Right atrium auricular region (tissue), 2 donors: ENCODE measurements at places on chromosomes 5 and 9.
A peak's percentile ranks its signal among the peaks of the same experiment; 100 is the strongest.

GRCh38 chr5:154652746-154653417, 102.3 kb upstream of the LARP1 start:
- no peak overlapping the region for H3K27ac ChIP-seq
- no peak overlapping the region for H3K4me3 ChIP-seq
- no peak for DNase-seq
- H3K4me1 ChIP-seq, result no peaks in the 10 kb centered on the region

DNA sequence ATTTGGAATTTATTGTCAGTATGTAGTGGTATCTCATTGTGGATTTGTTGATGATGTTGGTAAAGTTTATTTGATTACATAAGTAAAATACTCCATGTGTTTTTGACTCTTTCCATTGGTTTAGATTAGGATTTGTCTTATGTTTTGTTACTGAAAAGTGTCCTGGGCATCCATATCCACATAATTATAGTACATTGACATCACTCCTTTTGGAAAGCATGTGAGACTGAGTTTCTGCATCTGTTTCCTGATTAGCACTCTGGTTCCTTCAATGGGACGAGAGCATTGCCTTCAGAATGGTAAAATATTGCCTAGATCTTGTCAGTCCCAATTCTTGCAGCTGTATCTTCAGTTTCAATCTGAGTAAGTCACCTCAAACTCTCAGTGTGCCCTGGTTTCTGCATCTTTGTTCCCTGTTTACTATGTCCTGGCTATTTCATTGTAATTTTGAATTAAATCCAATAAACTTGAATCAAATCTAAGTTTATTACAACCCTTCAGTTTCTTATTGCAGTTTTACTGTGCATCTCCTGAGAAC, 128.1 kb downstream of the FBXO38 start:
- no peak overlapping the region for H3K27ac ChIP-seq
- no peaks in the 10 kb centered on the region for H3K4me1 ChIP-seq
- H3K4me3 ChIP-seq, result no peak overlapping the region
- no peaks in the 10 kb centered on the region for H3K27me3 ChIP-seq

- H3K36me3 ChIP-seq, result no peaks in the 10 kb centered on the region
- no peaks in the 10 kb centered on the region for H3K4me1 ChIP-seq
- no peak overlapping the region for H3K27ac ChIP-seq
- H3K4me3 ChIP-seq, result no peak overlapping the region
- DNase-seq, result no peak
- H3K27me3 ChIP-seq, result no peaks in the 10 kb centered on the region
Measured at GRCh38 chr5:115070737-115071136, 99.0 kb downstream of the TRIM36 start.

- H3K4me1 ChIP-seq, result no peaks in the 10 kb centered on the region
- no peak overlapping the region for H3K27ac ChIP-seq
- no peaks in the 10 kb centered on the region for H3K27me3 ChIP-seq
- no peak for DNase-seq
- H3K36me3 ChIP-seq, result no peaks in the 10 kb centered on the region
- H3K4me3 ChIP-seq, result no peak overlapping the region
Measured at GRCh38 chr5:84057211-84057610, 327.5 kb downstream of the EDIL3 start.

DNA sequence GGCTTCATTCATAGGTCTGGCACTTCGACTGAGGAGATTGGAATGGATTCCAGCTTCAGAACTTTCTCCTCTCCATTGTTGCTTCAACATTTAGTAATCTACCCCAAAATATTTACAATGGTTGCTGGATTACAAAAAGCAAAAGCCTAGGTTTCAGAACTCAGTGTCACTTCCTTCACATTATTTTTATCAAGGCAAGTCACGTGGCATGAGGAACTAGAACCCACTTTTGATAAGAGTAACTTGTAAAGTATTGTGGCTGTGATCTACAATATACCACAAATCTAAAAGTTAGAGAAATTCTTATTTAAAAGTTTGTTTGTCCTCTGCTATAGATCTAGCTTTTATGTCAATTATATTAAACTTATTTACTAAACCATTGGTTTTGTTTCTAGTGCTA, 39.7 kb upstream of the ANKDD1B start:
- no peak overlapping the region for H3K27ac ChIP-seq

DNA sequence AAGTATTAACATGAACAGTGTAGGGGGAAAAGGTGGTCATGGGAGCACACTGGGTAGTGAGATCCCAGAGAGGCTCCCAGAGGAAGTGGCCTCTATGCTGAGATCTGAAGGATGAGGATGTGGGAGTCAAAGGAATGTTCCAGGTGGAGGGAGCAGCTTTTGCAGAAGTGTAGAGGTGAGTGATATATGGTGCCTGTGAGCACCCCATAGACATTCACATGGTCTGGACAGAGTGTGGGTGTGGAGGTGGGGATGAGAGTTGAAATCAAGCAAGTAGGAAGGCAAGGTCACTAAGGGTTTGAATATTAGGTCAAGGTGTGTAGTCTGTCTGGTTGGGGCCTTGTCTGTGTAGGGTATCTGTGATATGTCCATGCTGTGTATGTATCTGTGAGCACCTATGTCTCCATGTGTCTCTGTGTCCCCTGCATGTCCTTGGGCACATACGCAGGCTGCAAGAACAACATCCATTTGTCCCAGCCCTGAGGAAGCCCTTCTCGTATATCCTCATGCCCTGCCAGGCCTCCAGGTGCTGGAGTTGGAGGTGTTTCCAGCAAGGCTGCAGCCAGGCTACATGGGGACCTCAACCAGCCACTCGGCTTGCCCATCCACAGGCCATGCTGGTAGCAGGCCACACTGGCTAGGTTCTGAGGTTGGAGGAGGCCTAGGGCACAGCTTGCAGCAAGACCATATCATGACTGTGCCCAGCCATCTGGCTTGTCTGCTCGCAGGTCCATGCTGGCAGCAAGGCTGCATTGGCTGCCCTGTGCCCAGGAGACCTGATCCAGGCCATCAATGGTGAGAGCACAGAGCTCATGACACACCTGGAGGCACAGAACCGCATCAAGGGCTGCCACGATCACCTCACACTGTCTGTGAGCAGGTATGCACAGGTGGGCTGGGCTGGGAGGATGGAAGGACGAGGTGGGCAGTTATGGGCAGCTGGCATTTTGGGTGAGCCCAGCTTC, 4.7 kb downstream of the PDLIM4 start:
- H3K27me3 ChIP-seq, result no peaks in the 10 kb centered on the region
- no peak overlapping the region for H3K4me3 ChIP-seq
- peak overlapping the region; percentile 93 for H3K27ac ChIP-seq
- no peaks in the 10 kb centered on the region for H3K4me1 ChIP-seq

DNA sequence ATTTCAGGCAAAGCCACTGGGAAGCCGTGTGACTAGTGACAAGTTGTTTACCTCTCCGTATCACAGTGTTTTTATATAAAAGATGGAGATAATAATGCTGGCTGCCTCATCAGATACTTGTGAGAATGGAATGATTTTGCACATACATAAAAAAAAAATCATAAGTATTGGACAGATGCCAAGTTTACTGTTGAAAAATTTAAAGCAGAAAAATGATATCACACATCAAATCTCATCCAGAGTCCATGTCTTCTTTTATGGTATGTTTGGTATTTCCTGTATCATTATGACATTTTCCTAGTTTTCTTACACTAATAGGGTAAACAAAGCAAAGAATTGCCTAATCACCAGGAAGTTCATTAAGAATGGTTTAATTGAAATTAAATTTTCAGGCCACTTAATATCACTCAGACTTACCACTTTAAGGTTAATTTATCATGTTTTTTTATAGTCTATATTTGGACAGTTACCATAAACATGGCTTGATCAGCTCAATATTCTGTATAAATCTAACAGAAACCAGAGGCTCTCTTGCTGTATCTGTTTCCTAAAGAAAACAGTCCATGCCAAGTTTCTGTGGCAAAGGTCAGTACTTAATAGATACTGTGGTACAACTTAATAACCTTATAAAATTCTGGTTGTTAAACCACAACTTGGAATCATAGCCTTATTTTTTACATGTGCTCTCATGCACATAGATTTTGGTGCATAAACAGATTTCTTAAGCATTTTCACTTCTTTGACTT, 656.5 kb upstream of the RIOK2 start:
- H3K27me3 ChIP-seq, result no peaks in the 10 kb centered on the region
- H3K4me3 ChIP-seq, result no peak overlapping the region
- peaks cover 9% of the 10 kb centered on the region for H3K4me1 ChIP-seq
- H3K36me3 ChIP-seq, result no peaks in the 10 kb centered on the region
- DNase-seq, result no peak

GRCh38 chr5:12794476-12795332, 890.5 kb upstream of the CTNND2 start:
- no peaks in the 10 kb centered on the region for H3K27me3 ChIP-seq
- H3K4me3 ChIP-seq, result no peak overlapping the region
- H3K4me1 ChIP-seq, result no peaks in the 10 kb centered on the region
- H3K27ac ChIP-seq, result no peak overlapping the region
- no peaks in the 10 kb centered on the region for H3K36me3 ChIP-seq
- DNase-seq, result no peak

GRCh38 chr9:3526997-3527940, 1.5 kb upstream of the RFX3 start:
- no peaks in the 10 kb centered on the region for H3K36me3 ChIP-seq
- H3K4me3 ChIP-seq, result peak overlapping the region; percentile 85
- DNase-seq, result no peak
- H3K27me3 ChIP-seq, result no peaks in the 10 kb centered on the region

- no peak overlapping the region for H3K4me3 ChIP-seq
- H3K27me3 ChIP-seq, result no peaks in the 10 kb centered on the region
- DNase-seq, result no peak
- peaks cover 6% of the 10 kb centered on the region for H3K4me1 ChIP-seq
Measured at GRCh38 chr5:139451878-139452660, 10.5 kb downstream of the ECSCR start.

- DNase-seq, result no peak
- no peaks in the 10 kb centered on the region for H3K27me3 ChIP-seq
- no peak overlapping the region for H3K27ac ChIP-seq
- no peak overlapping the region for H3K4me3 ChIP-seq
- no peaks in the 10 kb centered on the region for H3K36me3 ChIP-seq
Measured at GRCh38 chr5:5085381-5085780, 54.7 kb upstream of the ADAMTS16 start.

DNA sequence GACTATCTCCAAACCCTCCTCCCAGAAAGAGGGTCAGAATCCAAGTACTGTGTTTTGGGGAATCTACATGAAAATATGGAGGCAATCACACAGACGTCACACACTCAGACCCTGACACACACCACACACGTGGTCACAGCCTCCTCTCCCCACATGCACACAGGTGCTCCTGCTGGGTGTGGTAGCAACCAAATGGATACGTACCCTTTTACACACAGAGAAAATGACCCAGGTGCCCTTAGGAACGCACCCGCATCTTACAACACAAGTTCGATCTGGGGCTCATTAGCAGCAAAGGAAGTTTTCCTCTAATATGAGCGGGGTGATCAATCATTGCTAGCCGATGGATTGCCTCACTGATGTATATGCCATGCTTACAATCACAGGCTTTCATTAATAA, 480.2 kb upstream of the KLF4 start:
- no peaks in the 10 kb centered on the region for H3K27me3 ChIP-seq
- no peaks in the 10 kb centered on the region for H3K4me1 ChIP-seq
- no peak overlapping the region for H3K4me3 ChIP-seq
- no peaks in the 10 kb centered on the region for H3K36me3 ChIP-seq

GRCh38 chr5:12883395-12883794, 979.1 kb upstream of the CTNND2 start:
- no peaks in the 10 kb centered on the region for H3K27me3 ChIP-seq
- no peaks in the 10 kb centered on the region for H3K4me1 ChIP-seq
- H3K4me3 ChIP-seq, result no peak overlapping the region
- no peak for DNase-seq
- H3K27ac ChIP-seq, result no peak overlapping the region

GRCh38 chr9:3647652-3648051, 121.9 kb upstream of the RFX3 start:
- no peaks in the 10 kb centered on the region for H3K4me1 ChIP-seq
- H3K4me3 ChIP-seq, result no peak overlapping the region
- H3K27me3 ChIP-seq, result no peaks in the 10 kb centered on the region
- H3K36me3 ChIP-seq, result no peaks in the 10 kb centered on the region

- H3K27ac ChIP-seq, result no peak overlapping the region
- peaks cover 16% of the 10 kb centered on the region for H3K4me1 ChIP-seq
- H3K4me3 ChIP-seq, result no peak overlapping the region
- H3K27me3 ChIP-seq, result no peaks in the 10 kb centered on the region
- no peaks in the 10 kb centered on the region for H3K36me3 ChIP-seq
Measured at GRCh38 chr5:42689391-42689790, 67.2 kb upstream of the CCDC152 start.

GRCh38 chr5:3414371-3414770, 181.3 kb upstream of the IRX1 start:
- no peaks in the 10 kb centered on the region for H3K4me1 ChIP-seq
- no peaks in the 10 kb centered on the region for H3K27me3 ChIP-seq
- H3K36me3 ChIP-seq, result no peaks in the 10 kb centered on the region
- H3K27ac ChIP-seq, result no peak overlapping the region
- no peak overlapping the region for H3K4me3 ChIP-seq
